Activated CD8-positive, alpha-beta memory T cell treated with anti-CD3 and anti-CD28 coated beads for 4 hours (primary cell): ENCODE measurements at places on chromosomes 11 and 22.
A peak's percentile ranks its signal among the peaks of the same experiment; 100 is the strongest.

- no peak for DNase-seq
These were observed 245.7 kb downstream of the ST3GAL4 start for GRCh38 chr11:126601136-126601535.

GRCh38 chr11:74002832-74003231 is 6.1 kb downstream of the UCP3 start:
- DNase-seq: no peak

- no peak for DNase-seq
These were observed 937 bp upstream of the FAM168A start for GRCh38 chr11:73598719-73599379.

GRCh38 chr11:1073261-1073724 is 1.4 kb upstream of the MUC2 start:
- no peak for DNase-seq

- DNase-seq: no peak
These were observed at the start of gene OR52N1 for GRCh38 chr11:5791165-5791564. Gene OR52N1 (minus strand): TSS chr11:5791265. CDS start chr11:5788816, 2,449 bp downstream.

DNA sequence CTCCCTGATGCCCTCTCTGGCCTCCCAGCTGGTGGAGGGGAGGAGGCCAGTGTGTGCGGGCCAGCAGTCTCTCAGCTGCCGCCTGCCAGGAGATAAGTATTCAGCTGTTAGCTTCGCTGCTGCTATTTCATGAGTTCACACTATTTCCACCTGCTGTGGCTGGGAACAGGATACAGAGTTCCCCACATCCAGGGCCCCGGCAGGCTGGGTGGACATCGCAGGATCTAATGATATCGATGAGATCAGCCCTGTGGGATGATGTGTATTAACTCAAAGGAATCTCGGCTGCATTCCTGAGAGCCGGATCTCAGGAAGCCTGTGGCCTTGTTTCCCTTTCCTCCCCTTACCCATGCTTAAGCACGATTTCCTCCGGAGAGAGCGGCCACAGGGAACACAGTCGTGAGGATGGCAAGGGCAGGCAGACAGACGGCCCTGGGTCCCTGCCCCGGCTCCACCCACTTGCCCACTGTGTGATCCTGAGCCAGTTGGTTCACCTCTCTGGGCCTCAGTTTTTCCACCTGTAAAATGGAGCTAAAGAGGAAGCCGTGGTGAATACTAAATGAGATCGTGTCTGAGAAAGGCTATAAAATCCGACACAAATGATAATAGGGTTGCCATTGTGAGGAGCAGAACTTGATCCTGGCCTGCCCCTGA is 6.5 kb upstream of the PVALB start:
- DNase-seq: no peak

- DNase-seq: no peak
These were observed 8.7 kb upstream of the B4GALNT4 start for GRCh38 chr11:360326-361280.

- DNase-seq: no peak
These were observed 12.4 kb upstream of the DRD2 start for GRCh38 chr11:113487622-113488021.

GRCh38 chr11:118488480-118489109 is 38.7 kb upstream of the TTC36 start:
- peak; percentile 64 for DNase-seq

GRCh38 chr22:41075946-41076345 is 16.4 kb upstream of the EP300 start:
- DNase-seq: no peak

GRCh38 chr11:65473278-65473860 is 25.5 kb upstream of the MALAT1 start:
- no peak for DNase-seq

- DNase-seq: no peak
These were observed 102.3 kb upstream of the CD44 start for GRCh38 chr11:35036639-35037038.

GRCh38 chr11:42555190-42555589 is 756.6 kb upstream of the API5 start:
- no peak for DNase-seq
